EH (cell line): ENCODE measurements at places on chromosomes 2 and 18.
A peak's percentile ranks its signal among the peaks of the same experiment; 100 is the strongest.

DNA sequence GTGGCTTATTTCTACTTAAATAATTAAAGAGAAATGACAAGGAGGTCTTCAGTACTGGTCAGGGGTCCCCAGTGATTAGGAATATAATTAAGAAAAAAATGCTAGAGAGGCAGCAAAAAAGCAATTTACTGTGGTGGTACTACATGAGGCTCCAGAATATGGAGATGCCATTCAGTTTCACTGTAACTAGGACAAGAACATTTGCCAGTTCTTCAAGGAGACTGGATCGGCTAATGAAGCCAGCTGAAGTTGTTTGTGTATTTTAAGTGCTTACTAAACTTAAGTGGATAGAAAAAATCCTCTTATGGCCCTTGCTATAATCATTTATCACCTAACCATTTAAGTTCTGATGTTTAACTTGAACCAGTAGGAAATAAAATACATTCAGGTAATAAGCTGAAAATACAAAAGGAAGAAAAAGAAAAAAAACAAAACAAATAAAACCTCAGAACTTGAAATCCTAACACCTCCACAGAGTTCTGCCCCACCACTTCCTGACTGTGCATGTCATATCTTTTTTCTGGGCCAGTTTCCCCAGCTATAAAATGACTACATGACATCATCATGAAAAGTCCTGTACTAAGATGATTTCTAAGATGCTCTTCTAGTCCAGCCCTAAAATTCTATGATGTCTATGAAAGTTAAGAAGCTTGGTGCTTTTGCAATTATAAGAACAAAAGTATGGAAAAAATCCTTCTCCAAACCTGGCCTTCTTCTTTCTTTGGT is 98.0 kb downstream of the TRABD2A start:
- peak; percentile 46 for DNase-seq

GRCh38 chr2:155145758-155146229 is 447.3 kb downstream of the KCNJ3 start:
- DNase-seq: no peak

GRCh38 chr2:121505005-121505404 is 25.7 kb upstream of the RNU4ATAC start:
- peak; percentile 85 for DNase-seq

DNA sequence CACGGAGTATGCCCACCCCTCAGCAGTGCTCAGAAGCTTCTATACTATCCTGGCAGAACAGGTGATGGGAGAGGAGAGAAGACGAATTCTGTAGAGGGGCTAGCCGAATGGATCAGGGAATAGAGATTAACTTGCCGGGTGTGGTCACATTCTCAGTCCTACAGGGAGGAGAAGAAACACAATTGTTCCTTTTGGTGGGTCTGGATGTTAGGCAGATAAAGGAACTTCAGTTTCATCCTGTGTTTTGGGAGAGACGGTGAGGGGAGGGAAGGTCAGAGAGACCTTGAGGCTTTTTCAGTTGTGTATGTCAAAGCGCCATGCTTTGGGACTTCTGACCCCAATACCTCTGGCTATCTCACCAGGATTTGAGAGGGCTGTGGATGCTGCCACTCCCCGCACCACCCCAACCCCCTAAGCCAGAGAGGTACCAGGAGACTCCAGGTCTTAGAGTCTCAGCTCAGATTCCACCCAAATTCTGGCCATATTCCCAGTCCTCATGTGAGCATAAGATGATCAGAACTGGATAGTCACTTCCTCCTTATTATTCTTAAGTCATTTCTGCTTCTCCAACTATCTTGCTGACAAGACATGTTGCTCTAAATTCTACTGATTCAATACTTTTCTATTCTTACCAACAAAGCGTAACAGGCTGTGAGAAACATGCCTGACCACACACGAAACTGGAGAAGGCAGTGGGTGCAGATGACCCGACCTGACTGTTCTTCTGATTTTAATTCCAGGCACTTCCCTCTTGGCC is 2.3 kb upstream of the TMEM37 start:
- DNase-seq: no peak

DNA sequence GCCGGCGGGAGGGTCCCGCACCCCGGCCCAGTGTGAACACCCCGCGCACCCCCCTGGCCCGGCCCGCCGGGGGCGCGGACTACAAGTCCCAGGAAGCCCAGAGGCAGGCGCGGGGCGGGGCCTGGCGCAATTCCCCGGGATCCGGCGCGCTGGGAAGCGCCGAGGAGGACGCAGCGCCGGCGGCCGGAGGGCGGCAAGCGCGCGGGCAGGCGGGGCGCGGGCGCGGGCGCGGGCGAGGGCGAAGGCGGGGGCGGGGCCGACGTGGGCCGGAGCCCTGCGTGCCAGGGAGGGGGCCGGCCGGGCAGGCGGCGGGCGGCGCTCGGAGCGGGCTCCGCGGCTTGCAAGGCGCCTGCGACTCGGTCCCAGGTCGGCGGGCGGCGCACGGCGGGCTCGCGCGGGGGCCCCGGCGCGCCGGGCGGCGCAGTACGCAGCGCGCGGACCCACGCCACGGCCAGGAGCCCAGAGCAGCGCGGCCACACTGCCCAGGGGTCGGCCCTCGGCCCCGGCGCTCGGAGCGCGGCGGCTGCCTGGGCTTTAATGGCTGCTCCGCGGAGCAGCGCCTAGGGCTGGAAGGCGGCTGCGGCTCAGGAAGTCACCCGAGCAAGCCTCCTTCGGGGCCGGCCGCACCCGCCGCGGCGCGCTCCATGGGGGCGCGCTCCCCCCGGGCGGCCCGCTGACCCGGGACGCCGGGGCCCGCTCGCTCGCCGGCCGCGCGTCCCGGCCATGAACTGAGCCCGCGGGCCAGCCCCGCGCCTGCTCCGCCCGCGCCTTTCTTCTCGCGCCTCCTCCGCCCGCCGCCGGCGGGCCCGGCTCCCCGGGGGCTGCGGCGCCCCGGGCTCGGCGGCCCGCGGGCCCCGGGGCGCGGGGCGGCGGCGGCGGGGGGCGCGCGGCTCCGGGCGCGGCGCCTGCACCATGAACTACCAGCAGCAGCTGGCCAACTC is at the start of gene AGAP1:
Gene AGAP1 (plus strand): TSS at position 269 of the 941 bp plus-strand sequence.
- peak; percentile 87 for DNase-seq

DNA sequence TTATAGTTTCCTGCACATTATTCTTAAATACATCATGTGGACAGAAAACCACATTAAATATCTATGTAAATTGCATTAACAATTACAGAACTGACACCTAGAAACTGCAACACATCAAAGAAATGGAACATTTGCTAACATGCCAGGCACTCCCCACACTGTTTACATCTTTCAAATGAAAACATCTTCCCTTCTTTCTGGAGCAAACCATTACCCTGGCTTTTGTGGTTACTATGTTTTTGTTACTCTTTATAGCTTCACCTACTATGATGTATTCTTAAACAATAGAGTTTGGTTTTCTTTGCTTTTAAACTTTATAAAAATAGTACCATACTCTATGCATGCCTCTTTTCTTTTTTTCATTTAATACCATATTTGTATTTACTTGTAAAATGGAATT is 1894.5 kb upstream of the CELF4 start:
- DNase-seq: no peak

GRCh38 chr2:142134911-142135310 is 4.1 kb upstream of the LRP1B start:
- DNase-seq: no peak

DNA sequence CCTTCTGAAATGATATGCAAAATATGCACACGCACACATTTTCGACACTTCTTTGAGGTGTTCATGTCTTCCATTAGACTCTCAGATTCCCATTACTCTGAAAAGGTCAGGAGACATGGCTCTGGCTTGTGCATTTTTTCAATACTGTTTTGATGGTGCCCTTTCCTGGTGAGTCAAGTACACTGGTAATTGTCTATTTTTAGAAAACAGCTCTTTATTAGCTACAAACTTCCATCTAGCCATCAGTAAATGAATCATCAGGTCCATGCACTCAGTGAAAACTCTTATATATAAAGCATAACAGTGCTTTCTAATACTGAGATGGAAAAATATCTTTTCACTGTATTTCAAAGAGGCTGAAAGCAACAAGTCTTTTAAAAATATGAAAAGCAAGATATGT is 194.9 kb downstream of the GALNT1 start:
- peak; percentile 33 for DNase-seq

- DNase-seq: no peak
Measured at GRCh38 chr2:207356567-207356966, 173.2 kb upstream of the CREB1 start.

DNA sequence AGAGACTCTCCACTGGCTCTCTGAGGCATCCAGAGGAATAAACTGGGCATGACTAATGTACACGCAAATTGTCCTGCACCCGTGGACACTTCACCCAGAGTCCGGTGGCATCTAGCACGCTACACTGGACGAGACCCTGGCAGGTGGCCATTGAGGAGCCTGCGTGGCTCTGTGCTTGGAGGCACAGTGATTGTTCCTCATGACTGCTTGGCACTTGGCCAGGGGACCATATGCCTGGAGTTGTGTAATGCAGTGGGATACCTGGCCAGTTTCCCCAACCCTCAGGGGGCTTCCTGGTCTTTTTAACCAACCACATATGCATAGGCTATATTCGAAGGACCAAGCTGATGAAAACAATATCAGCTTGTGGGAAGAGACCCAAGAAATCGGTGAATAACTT is 66.6 kb downstream of the MTCL1 start:
- no peak for DNase-seq

GRCh38 chr2:151766437-151767153 is 32.3 kb upstream of the NEB start:
- DNase-seq: peak; percentile 33

- DNase-seq: no peak
Measured at GRCh38 chr18:12491611-12492435, 84.1 kb downstream of the PRELID3A start.

DNA sequence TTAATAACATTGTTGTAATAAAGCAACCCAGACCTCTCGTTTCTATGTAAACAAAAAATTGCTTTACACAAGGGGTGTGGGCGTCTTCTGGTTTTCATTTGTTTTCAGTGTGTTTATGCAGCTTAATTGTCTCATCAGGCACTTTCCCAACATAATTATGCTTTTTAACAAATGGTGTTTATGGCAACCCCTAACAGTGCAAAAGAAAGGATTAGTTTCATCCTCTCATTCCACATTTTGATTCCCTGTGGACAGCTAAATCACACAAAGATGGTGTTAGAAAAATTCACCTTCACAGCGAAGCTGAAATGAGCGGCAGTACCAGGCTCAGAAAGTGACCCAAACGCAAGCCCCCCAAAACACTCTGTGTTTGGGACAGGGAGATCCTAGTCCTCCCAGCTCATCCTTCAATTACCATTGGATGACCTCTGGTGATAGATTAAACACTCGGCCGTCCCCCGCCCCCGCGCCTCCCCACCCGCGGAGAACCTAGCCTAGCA is 724 bp downstream of the FTCDNL1 start:
- no peak for DNase-seq

- no peak for DNase-seq
Measured at GRCh38 chr2:132566379-132566778, 103.6 kb downstream of the LYPD1 start.

- DNase-seq: peak; percentile 49
Measured at GRCh38 chr18:49813069-49813318, 339 bp downstream of the ACAA2 start.

GRCh38 chr2:17800693-17801458 is 15.4 kb upstream of the MSGN1 start:
- DNase-seq: no peak

DNA sequence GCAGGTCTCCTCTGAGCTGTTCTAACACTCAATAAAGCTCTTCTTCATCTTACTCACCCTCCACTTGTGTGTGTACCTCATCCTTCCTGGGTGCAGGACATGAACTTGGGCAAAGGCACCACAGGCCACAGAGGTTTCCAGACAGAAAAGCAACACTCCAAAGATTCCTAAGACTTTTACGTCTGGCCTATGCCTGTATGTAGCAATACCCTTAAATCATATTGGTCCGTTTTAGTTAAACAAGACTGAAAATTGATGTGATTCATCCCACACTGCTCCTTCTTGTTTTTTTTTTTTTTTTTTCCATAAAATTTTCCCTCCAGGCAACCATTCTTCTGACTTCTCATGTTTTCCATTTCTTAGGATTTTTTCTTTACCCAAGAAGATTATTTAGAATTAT is 404.3 kb downstream of the PID1 start:
- DNase-seq: peak; percentile 95

GRCh38 chr2:199470672-199471442 is 13.1 kb upstream of the SATB2 start:
- no peak for DNase-seq

DNA sequence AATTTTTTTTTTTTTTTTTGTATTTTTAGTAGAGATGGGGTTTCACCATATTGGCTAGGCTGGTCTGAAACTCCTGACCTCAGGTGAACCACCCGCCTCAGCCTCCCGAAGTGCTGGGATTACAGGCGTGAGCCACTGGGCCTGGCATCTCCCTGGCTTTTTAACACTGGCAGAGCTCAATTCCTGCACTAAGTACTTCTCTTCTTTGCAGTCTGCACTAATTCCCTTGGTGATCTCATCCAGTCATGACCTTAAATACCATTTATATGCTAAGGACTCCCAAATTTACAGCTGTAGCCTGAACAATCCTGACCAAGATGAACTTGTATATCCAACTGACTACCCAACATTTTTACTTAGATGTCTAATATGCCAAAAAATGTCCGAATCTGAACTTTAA is 10.2 kb downstream of the PREPL start:
- peak; percentile 89 for DNase-seq

DNA sequence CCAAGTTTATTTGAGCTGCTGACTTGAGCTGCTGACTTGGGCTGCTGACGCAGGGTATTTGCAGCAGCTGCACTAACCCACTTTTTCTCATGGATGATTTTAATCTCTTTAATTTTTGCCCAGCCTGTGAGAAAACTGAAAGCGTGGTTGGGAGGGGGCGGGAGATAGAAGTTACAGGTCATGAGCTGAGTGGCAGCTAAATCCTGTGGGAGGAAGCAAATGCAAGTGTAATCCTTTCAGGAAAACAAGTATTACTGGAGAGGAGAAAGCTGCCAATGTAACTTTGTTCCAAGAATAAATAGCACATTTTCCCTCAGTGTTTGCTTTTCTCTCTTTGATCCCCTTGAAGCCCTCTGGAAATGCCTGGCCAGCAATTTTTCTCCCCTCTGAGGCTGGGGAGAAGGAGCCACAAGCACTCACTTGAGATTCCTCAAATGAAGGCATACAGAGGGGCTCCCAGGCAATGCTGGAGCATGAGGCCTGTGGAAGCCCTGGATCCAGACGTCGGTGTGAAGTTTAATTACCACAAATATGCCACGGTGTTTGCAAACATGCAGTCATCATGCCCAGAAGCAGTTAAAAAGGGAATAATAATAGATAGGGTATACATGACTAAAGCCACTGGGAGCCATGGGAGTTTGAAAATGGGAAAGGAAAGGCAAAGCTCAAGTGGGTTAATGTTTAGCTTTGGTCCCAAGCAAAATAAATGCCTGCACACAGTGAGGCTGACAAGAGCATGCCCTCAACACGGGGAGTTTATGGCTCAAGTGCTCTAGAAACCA is 10.4 kb upstream of the EVA1A start:
- peak; percentile 51 for DNase-seq
